ENCODE measurements at places on chromosomes 2 and 18.
A peak's percentile ranks its signal among the peaks of the same experiment; 100 is the strongest.

DNA sequence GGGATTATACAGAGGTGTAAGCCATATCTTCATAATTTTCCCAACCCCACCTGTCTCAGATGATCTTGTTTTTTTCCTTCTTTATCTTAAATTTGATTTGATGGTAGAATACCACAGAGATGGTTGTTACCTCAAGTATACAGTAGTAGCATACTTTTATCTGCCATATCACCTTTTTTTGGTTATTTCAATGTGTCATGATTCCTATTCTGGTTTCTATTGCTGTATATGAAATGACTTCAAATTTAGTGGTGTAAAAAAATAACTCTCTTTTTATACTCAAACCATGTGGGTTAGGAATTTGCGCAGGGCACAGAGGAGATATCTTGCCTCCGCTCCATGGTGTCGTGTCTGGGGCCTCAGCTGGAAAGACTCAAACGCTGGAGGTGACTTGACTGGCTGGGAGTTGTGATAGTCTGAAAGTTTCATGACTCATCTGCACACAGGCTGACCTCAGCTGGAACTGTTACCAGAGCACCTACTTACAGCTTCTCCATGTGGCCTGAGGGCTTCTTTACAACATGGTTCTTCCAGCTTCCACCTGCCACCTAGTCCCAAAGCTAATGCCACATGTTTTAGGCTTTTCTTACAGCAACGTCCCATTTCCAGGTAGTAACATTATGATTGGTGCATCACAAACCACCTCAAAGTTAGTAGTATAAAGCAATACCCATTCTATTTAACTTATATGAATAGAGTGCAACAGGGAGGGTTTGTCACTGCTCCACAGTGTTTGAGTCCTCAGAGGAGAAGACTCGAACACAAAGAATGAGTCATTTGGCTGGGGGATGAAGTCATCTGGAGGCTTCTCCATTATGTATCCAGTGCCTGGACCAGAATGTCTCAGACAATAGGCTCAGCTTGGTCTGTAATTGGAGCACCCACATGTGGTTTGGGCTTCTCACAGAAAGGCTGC, 82.3 kb upstream of the XPO1 start:
- peak; percentile 60 for DNase-seq

GRCh38 chr2:216637472-216637871, 4.3 kb downstream of the IGFBP2 start:
- DNase-seq, result no peak

DNA sequence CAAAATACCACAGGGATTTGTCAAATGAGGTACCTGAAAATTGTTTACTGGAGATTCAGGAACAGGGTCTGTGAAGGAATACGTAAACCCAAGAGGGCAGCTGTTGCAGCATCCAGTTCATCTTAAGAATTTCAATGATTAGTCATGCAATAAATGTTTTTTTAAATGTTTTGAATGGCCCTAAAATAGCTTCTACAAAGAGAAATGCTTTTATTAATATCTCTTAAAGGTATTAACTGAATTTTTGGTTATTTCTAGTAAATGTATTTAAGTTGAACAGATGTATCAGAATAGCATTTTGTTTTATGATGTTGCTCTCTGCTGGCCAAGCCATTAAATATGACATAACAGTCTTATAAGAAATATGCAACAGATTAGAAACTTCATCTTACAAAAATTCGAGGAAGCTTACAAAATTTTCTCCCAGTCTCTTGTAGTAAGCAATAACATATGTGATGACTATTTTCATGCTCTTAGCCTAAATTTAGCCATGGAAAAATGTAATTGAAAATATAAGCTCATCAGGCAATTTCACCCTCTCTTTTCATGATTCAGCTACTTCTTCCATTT, 863.9 kb downstream of the SUCLG1 start:
- DNase-seq, result no peak

DNA sequence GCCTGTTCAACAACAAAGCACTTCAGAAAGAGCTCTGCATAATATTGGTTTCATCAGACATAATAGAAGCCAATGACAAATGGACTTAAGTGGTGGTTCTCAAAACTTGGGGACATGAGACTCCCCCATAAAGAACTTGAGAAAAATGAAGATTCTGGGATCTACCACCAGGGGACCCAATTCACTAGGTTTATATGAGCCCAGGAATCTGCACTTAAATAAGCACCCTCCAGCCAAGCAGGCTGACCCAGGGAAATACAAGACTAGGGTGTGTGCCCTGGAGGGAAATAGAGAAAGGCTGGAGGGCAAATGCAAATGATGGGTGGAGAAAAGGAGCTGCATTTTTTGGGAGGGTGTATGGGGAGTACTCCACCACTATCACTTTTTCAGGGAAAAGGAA, 52.5 kb downstream of the SATB2 start:
- DNase-seq, result no peak

DNA sequence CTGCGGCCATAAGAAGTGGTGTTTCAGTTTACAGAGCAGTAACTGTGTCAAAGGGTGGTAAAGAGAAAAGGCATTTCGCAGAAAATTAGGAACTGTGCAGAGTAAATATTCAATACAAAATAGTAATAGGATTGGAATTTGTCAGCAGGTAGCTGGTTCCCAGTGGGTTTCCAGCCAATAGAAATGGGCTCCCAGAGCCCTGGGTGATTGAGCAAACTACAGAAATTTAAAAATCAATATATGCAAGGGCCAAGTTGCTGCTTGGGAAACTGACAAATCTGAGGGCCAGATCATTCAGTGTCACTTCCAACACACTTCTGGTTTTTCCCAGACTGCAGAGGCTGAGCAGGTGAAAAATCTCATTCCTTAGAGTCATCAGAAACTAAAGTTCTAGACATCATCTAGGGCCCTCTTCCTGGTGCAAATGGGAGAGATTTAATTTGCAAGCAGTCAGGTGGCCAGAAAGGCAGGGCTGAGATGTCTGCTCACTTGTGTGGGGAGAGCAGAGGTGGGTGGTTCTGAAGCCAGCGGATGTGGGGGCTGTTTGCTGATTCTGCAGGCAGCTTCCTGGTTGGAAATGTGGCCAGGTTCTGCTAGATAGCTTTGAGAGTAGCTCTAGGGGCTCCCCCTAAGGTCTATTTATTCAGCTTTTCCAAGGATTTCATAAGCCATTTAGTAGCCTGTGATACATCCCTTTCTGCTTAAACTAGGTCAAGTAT, 182.4 kb downstream of the NCK2 start:
- DNase-seq, result no peak

DNA sequence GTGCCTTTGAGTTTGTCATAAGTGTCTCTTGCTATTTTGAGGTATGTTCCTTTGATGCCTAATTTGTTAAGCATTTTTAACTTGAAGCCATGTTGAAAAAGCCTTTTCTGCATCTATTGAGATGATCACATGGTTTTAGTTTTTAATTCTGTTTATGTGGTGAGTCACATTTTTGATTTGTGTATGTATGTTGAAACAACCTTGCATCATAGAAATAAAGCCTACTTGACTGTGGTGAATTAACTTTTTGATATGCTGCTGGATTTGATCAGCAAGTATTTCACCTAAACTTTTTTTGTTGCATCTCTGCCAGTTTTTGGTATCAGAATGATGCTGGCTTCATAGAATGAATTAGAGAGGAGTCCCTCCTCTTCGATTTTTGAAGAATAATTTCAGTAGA, 469.7 kb downstream of the CDH2 start:
- no peak for DNase-seq

GRCh38 chr2:47079515-47080412, 75.3 kb downstream of the STPG4 start:
- DNase-seq, result no peak

DNA sequence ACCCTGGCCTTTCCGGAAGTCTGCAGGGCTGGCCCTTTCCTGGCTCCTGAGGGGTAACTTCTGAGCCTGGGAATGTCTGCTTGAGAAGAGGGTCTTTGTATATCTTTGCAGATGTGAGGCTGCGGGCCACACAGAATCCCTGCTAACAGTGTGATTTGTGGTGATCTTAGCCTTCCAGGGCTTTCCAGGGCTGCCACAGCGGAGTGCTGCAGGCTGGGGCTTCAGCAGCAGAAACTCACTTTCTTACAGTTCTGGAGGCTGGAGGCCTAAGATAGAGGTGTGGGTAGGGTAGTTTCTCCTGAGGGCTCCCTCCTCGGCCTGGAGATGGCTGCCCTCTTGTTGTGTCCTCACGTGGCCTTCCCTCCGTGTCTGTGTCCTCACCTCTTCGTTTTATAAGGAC, 294.7 kb upstream of the HS6ST1 start:
- no peak for DNase-seq

DNA sequence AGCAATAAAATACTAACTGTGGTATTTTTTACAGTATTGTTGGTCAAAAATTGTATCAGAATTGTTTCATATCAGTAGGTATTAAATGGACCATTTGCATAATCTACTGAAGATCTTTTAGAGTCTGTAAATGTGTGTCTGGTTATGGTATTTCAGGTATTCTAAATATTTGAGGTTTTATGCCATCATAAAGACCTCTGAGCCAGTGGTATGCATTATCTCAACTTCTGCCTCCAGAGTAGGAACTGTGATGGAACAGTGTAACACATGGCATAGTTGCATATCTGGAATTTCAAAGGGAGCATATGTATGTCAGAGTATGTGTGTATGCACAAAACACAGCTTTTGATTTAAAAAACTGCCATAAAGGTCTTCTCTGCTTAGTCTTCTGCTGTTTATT, 15.4 kb downstream of the GREB1L start:
- DNase-seq, result no peak

DNA sequence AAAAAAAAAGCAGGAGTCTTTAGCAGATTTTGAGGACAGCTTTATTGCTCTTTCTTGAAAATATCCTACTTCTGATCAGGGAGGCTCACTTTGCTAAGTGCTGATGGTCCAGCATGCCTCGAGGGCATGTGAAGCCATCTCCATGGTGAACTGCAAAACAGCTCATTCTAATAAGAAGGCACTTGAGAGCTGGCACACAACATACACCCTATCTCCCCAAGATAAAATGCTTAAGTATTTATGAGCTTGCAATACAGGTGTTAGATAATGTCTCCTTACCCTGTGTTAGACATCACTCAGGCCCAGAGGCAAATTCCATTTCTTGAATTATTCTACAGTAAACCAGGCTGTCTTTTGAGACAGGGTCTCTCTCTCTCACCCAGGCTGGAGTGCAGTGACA, 2.7 kb downstream of the ENOSF1 start:
- no peak for DNase-seq

GRCh38 chr2:46967990-46968647, 52.5 kb upstream of the MCFD2 start:
- DNase-seq, result peak; percentile 78

DNA sequence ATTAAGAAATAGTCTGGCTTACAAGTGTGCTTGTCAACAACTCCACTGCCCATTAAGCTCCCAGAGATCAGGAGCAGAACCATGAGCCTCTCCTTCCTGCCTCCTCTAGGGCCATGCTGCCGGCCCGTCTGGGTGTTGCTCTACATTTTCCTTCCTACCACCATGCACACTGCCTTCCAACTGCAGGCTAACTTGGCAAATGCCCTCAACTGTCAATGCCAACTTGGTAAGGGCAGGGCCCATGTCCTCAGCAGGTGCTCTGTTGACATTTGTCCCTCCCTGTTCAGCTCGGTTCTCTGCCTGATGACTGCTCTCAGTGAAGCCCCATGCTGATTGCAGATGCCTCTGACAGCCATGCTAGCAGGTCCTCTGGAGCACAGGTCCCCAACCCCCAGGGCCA, 345.2 kb downstream of the ALK start:
- no peak for DNase-seq

DNA sequence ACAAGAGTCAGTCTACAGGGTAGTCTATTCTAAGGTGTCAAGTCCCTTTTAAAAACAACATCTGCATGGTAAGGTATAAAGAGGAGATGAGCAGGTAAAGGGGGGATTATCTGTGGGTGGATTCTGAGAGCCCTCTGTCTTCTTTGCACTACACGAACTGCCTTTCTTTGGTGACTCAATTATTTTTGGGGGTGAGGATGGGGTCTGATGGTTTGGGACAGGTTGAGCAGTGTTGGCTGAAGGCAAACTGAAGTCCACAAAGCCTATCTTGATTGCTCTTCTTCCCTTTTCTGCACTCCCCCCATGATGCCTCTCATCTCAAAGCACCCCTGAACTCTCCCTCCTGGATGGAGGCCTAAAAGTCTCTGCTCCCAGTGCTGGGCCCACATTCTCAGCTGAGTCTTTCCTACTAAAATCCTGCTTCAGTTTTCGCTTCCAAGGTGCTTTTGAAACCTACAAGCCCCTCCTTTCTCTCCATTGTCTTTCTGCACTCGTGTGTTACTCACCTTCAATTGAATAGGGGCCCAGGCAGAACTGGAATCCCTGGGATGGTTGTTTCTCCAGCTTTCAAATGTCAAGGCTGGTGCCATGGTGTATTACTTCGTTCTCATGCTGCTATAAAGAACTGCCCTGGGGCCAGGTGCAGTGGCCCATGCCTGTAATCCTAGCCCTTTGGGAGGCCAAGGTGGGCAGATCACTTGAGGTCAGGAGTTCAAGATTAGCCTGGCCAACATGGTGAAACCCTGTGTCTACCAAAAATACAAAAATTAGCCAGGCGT, 64.3 kb downstream of the PRKCE start:
- no peak for DNase-seq

- DNase-seq, result no peak
Measured at GRCh38 chr2:151644580-151644979, 89.7 kb downstream of the NEB start.

DNA sequence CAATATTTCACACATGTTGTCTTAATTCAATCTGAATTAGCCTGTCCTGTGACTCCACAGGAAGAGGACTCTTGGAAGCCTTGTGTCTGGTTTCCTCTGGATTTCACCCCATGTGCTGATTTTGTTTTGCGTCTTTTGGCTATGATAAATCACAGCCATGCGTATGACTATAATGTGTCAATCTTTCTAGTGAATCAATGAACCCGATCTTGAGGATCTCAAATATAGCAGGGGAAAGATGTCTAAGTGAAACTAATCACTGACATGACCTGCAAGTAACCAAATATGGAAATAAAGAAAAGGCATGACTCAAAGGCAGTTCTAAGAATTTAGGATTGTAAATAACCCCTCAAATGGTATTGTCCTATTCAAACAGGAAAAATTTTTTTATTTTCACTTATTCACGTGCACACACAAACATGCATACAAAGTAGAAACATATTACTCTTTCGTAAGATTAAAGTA, 8.2 kb downstream of the WDFY1 start:
- no peak for DNase-seq

DNA sequence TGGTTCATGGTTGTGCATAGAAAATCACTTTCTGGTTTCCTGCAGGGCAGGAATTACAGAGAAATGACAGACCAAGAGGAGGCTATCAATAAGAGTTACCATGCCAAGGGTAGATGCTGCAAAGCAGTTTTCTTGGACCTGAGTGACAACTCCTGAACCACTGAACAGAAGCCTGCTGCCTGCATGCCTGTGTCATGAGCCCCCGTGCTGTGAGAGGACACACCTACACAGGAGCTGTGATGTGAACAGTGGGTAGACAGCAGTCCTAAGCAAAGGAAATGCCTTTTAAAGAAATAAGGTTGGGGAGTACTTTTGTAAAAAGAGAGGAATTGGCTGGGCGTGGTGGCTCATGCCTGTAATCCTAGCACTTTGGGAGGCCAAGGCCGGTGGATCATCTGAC, 54.2 kb upstream of the CREB1 start:
- no peak for DNase-seq

GRCh38 chr2:146108993-146109392, 1589.1 kb upstream of the ZEB2 start:
- DNase-seq, result no peak
